ENCODE measurements at places on chromosomes 11 and 22.

DNA sequence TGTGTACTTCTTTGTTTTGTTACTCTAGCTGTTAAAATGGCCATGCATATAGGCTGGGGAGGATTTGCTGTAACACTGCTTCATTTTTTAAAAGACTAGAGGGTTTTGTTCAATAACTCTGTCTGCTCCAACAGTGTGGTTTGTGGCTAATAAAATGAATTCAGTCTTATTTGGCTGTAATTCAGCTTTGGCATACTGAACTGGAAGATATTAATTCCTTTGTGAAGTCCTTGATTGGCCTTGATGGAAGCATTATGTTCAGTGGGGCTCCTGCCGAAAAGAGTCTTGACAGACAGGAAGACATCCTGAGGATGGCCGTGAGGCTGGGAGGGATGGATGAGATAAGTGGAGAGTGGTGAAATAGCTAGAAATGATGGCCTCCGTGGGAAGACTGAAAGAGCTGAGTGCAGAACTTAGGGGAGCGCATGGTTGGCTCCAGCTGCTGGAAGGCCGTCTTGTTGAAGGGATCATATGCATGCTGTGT, 44.8 kb upstream of the MYO18B start:
- DNase-seq: no peak

- DNase-seq: no peak
These were observed 128.0 kb upstream of the FGF3 start for GRCh38 chr11:69947059-69947792.

GRCh38 chr22:30486661-30487115, 14.9 kb upstream of the SEC14L3 start:
- DNase-seq: no peak

GRCh38 chr22:48090332-48090672, 1327.9 kb downstream of the TBC1D22A start:
- no peak for DNase-seq

DNA sequence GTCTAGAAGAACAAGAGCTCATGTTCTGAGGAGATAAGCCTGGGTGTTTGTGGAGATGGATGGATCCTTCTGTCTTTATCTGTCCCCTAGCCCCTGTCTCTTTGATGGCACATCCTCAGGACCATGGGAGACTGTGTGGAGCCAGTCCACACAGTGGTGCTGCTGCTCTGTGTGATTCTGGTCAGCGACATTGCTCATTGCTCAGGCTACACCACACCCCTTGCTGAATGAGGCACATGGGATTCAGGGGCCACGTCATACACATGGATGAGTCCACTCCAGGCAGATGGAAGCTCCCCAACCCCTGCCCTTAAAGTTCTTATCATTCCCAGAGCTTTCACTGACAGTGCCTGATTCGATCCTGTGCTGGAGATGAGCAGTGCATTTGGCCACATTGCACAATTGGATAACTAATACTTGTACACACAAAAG, 222.2 kb downstream of the NAV2 start:
- DNase-seq: no peak

GRCh38 chr22:23938328-23939016, 22.5 kb downstream of the GSTT2B start:
- no peak for DNase-seq

- DNase-seq: no peak
These were observed 89.5 kb downstream of the WNT7B start for GRCh38 chr22:45887202-45888131.

DNA sequence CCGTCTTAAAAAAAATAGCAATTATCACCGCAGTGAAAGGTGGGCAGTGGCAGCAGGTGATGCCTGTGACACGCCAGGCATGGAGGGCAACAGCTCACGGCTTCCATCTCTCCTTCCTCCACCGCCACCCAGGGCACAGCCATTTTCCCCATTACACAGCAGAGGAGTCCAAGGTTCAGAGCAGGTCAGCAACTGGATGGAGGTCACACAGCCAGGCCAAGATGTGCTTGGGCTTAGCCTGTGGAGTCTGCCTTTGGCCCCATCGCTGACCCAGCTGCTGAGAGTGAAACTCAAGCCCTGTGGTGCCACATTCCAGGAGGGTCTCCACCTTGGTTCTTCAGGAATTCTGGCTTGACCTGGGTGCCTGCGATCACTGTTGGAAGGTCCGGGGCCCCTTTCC, 411.1 kb downstream of the SHANK2 start:
- DNase-seq: no peak

- no peak for DNase-seq
These were observed 25.4 kb downstream of the LARGE2 start for GRCh38 chr11:45947885-45948284.

- no peak for DNase-seq
These were observed 26.3 kb downstream of the APLP2 start for GRCh38 chr11:130096042-130096441.

GRCh38 chr11:97751405-97751804, 1269.3 kb upstream of the CNTN5 start:
- DNase-seq: no peak

Data from naive B cell (primary cell).